Cerebellar cortex (tissue), 1 donor: ENCODE measurements at places on chromosomes 4 and X.

DNA sequence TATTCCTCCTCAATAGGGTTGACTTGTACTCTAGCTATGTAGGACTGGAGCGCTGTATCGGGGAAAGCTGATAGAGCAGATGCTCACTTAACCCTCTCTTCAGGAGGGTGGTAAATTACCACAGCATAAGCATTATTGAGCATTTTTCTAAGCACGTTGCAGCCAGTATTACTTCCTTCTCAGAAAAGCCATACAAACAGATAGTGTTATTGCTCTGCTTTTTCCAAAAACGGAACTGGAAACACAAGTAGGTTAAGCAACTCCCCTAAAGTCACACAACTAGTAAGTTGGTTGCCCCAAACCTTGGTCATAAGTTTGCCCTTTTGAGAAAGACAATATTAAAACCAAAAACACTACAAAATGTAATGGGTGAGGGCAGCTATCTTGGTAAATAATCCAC is 73.9 kb downstream of the REELD1 start:
- no peak for DNase-seq

DNA sequence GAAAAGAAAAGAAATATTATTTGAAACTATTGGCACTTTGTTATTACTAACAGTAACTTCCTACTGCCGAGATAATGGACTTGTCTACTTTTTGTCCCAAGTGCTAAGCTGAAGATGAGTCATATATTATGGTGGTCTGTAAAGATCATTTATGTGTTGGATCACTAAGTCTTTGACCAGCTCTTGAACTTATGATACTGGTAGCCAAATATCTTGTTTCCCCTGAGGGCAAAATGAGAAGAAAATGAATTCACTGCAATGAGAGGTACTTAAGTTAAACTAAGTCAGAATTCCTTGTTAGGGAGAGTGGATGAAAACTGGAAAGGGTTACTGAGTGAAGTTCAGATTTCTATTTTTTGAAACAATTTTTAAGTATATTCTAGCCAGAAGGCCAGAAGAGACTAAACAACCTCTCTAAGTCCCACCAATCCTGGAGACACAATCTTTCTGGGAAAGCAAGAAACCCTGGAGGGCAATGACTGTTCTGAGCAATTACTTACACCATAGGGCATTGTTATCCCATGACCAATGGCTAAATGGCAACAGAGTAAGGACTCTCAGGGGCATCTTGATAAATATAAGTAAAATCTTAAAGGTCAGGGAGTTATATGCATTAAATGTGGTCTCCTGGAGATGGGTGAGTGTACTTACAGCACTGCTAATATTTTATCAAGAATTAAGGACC is 287.7 kb downstream of the STIM2 start:
- no peak for DNase-seq

- DNase-seq = no peak
Observed at GRCh38 chr4:4271912-4272311, 18.0 kb downstream of the LYAR start.

DNA sequence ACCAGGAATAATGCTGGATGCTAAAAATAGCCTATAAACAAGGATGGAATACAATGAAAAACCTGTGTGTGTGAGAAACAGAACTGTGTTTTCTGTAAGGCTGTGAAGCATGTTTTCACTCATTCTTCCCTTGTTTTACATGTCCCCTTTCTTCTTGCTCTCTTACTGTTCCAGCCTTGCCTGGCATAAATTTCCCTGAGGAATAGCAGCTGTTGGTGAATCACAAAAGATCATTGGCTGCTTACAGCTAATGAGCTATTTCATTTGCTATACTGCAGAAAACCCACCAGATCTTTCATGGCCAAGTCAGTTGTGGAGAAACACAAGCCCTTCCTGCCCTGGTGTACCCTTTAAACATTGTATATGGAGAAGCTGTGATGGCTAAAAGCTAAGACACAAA is 91.1 kb downstream of the LDB2 start:
- no peak for DNase-seq

GRCh38 chr4:31538877-31539276 is 818.7 kb downstream of the PCDH7 start:
- DNase-seq = no peak

GRCh38 chr4:105426187-105426897 is 47.5 kb downstream of the PPA2 start:
- no peak for DNase-seq

- no peak for DNase-seq
Observed at GRCh38 chrX:10039821-10040793, 72.9 kb downstream of the CLDN34 start.

DNA sequence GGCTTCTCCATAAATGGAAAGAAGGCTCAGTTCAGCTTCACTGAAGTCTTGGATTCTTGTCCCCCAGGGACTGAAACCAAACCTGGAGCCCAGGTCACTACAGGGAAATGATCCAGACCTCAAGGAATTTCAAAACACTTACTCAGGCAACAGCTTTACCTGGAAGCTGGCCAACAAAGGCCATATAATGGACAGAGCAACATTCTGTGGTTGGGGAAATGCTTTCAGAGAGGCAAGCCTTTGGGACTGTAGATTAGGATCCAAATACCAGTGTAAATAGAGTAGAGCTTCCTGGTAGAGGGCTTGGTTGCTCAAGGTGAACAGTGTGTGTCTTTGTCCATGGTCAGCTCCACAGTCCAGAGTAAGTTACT is 57.0 kb upstream of the PROM1 start:
- no peak for DNase-seq

GRCh38 chr4:136803433-136803832 is 728.9 kb downstream of the PCDH18 start:
- DNase-seq = no peak

DNA sequence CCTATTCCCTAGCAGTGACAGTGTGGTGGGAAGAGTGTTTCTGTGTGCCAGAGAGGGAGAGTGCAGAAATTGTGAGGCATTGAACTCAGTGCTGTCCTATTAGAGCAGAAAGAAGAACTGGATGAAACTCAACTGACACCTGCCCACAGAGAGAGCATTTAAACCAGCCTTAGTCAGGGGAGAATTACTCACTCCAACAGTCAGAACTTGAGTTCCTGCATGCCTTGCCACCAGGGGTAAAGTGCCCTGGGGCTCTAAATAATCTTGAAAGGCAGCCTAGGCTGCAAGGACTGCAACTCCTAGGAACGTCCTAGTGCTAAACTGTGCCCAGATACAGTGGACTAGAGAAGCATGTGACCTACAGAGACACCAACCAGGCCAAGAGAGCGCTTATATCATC is 12.8 kb downstream of the CYSLTR1 start:
- DNase-seq = no peak

GRCh38 chr4:95439071-95439470 is 109.7 kb downstream of the UNC5C start:
- DNase-seq = no peak

- DNase-seq = no peak
Observed at GRCh38 chr4:100962698-100963097, 384.6 kb downstream of the PPP3CA start.
